ENCODE measurements at places on chromosomes 4 and X.

DNA sequence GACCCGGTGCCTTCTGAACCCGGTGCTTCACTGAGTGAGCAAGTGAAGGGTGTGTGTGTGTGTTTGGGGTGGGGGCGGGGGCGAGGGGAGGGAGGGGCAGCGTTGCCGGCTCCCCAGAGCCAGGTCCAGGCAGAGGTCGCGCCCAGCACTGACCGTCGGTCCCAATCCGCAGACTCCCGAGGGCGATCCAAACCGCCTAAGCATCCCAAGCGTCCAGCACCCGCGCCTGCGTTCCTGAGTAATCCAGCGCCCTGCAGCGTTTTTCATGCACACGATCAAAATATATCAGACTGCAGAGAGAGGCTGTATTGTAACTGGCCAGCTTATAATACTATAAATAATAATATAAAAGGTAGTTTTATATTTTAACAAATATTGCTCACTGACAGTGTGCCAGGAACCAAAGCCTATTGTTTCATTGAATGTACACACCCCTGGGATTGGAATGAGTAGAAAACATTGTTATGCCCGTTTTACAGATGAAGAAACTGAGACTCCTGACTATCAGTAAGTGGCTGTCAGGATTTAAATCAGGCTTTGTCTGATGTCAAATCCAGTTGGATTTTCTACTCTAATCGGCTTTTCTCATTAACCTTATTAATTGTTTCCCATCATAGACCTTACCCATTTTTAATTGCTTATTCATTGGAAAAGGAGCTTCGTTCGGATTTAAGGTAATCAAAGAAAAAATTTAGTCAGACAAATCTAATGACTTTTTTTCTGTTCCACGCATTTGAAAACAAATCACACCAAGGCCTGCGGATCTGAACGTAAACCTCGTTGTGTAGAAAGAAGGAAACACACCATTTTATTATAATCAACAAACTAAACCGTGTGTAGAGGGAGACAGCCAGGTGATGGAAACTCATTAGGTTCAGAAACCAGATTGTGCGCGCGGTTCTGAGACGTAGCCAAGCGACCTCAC, 4.0 kb upstream of the NKX3-2 start:
- no peak for DNase-seq

DNA sequence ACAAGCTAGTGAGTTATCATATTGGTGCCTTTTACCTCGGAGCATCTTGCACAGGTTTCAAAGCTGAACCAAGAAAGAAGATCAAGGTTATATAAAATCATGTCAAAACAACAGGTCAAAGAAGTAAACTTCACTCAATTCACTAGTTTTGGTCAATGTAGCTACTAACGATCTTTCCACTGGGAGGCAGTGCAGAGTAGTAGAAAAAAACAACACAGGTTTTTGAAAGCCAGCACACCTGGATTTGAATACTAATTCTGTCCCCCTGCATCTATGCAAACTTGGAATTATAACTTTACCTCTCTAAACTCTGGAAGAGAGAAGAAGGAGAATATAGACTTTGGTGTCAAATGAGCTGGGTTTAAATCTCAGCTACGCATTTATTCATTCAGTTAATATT, 266.1 kb downstream of the GRIA3 start:
- no peak for DNase-seq

DNA sequence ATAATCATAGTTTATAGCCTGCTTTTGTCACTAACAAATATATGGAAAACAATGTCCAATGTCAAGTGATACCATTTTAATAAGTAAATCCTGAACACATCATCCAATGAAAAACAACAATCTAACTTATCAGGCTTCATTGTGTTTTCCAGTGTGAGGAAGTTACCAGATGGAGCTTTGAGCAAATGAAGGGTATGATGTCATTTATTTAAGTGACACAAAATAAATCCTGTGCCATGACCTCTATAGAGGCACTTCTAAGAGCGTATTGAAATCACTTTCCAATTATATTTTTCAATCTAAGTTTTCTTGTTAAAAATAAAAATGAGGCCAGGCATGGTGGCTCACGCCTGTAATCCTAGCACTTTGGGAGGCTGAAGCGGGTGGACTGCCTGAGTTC, 48.2 kb upstream of the NMU start:
- no peak for DNase-seq

DNA sequence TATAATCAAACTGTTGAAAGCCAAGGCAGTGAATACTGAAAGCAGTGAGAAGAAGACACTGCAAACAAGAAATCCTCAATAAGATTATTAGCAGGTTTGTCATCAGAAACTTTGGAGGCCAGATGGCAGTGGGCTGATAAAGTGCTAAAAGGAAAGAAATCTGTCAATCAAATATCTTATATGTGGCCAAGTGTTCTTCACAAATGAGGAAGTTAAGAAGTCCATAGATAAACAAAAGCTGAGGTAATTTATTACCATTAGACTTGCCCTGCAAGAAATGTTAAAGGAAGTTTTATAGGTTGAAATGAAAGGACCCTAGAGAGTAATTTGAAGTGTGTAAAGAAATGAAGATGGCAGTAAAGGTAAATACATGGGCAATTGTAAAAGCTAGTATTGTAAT, 586.6 kb downstream of the RAPGEF2 start:
- DNase-seq, result no peak

DNA sequence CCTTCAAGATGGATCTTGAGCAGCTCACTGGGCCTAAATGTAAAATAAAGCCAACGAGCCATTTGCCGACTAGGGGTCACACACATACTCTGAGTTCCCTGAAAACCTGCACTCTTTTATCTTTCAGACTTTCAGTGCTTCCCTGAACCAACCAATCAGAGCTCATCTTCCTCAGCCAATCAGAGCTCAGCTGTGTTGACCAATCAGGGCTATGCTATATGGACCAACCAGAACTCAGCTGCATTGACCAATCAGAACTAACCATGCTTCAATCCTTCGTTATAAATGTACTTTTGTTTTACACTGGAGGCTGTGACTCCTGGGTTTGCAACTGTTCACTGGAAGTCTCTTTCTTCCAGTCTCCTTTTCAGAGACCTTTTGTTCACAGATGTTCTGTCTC, 19.3 kb downstream of the SLC25A53 start:
- DNase-seq, result no peak

DNA sequence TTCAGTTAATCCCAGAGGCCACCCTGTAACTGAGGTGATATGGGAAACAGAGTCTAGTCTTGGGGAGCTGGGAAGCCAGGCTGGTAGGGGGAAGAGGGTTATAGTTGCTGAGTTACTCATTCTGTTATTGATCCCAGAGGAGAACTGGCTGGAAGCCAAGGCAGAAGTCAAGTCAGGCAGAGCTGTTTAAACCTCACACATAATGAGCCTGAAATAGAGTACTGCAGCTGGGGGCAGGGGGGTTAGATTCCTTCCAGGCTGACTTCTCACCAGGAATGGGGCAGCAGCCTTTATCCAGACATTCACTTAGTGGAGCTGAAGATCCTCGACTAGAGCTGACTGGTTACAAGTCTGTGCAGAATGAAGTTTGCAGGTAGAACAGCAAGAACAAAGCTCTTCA, 144.9 kb downstream of the C4orf33 start:
- DNase-seq, result no peak

- DNase-seq, result no peak
Observed at GRCh38 chr4:41154814-41155177, 59.5 kb downstream of the APBB2 start.

GRCh38 chr4:91373546-91373945, 930.2 kb upstream of the GRID2 start:
- DNase-seq, result no peak

- DNase-seq, result no peak
Observed at GRCh38 chr4:152678841-152679240, 956 bp downstream of the TMEM154 start.

DNA sequence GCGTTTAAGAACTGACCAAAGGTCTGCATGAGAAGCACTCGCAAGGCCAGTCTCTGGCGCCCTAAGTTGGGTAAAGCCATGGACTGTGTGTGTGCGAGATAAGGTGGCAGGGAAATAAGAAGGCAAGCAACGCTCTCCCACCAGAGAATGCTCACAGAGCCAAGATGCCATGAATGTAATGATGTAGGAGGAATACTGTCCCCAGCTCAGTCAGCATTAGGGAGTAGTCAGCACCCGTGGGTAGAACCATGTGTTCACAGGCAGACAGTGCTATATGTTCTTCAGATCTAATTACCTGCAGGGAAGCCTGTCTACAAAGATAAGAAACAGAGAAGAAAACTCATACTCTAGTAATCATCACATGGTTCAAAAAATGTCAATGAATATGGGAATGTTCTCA, 68.8 kb downstream of the SEC24D start:
- no peak for DNase-seq

GRCh38 chrX:41603596-41603995, 85.2 kb upstream of the GPR34 start:
- no peak for DNase-seq

GRCh38 chr4:8044699-8045098, 105.0 kb upstream of the AFAP1 start:
- DNase-seq, result no peak

- peak; percentile 36 for DNase-seq
Observed at GRCh38 chr4:122826553-122827257, at the start of gene FGF2. TSS of gene FGF2 (plus strand) at chr4:122826831. CDS start at chr4:122827175, 344 bp downstream.

GRCh38 chrX:80512924-80513323, 92.7 kb downstream of the TENT5D start:
- no peak for DNase-seq

DNA sequence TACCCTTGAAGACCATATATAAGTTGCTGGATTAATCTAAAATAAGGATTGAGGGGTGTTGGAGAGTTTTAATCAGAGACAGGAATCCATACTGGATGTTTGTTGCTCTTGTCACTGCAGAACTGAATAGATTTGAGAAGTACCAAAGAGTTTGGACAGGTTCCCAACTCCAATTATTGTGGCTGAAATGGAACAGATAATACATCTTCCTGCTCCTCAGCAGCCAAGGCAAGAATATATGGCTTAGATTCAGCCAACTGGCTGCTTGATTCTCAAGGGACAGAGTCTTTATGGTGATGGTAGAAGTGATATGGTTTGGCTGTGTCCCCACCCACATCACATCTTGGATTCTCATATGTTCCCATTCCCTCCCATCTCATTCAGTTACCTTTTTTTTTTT, 97.0 kb upstream of the PDHA2 start:
- DNase-seq, result no peak

- no peak for DNase-seq
Observed at GRCh38 chr4:7924570-7924969, 15.1 kb downstream of the AFAP1 start.

- DNase-seq, result no peak
Observed at GRCh38 chr4:169999923-170000322, 26.3 kb downstream of the MFAP3L start.

DNA sequence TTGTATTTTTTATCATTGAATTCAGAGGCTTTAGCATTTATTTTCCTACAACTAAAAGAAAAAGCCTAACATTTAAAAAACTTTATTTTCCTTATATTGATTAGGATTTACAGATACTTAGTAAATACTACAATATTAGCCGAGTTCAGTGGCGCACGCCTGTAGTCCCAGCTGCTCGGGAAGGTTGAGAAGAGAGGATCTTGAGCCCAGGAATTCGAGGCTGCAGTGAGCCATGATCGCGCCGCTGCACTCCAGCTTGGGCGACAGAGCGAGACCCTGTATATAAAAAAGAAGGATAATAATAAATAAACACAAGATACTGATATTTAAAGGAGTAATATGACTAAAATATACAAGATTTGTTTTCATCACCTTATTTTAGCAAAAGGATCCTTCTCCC, 681 bp upstream of the UPF3B start:
- no peak for DNase-seq

DNA sequence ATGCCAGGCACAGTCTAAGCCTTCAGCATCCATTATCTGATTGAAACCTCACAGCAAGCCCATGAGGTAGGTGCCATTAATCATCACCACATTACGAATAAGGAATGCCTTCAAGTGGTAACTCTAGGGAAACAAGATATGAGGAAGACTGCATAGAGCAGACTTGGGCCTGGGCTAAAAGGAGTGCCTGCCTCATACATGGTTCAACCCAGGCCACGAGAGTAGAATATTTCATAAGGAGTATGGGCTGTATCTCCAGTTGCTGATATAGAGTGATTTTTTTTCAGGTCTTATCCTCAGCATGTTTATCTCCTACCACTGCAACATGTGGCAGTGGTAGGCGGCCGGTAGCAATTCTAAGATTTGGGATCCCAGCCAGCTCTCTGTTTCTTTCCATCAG, 51.7 kb downstream of the ATP11C start:
- DNase-seq, result no peak

DNA sequence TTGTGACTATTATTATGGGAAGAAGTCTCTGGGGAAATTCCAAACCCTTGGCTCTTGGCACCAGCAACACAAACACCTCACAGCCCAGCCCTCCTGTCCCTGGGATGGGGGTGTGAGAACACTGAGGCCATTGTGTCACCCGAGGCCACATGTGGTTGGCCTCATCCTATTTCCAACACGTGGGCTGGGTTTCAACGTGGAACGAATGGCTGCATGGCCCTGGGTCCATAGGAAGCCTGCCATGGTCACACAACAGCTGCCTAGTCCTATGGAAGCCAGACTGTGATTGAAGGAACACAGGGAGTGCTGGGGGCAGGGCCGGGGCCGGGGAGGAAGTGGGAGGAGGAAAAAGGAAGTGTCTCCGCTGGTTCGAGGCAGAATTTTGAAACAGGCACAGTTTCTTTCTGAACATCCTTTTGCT, 10.0 kb downstream of the CLCN4 start:
- DNase-seq, result no peak

GRCh38 chr4:108160741-108161352, 7.9 kb downstream of the LEF1 start:
- no peak for DNase-seq

DNA sequence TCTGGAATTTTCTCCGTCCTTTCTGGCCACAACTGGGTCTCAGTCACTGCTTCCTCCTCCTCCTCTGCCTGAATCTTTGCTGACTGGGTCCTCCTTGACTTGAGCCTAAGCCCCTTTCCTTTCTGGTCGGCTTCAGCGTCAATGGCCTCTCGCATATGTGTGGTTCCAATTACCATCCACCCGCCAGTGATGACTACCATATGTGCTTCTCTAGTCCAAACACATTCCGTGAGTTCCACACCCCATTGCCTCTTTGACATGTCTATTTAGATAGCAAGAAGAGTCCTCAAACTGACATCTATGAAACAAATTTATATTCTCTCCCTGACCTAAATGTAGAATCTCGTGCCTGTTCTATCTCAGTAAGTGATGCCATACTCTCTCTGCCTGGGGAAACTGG, 19.8 kb downstream of the MXRA5 start:
- DNase-seq, result no peak

DNA sequence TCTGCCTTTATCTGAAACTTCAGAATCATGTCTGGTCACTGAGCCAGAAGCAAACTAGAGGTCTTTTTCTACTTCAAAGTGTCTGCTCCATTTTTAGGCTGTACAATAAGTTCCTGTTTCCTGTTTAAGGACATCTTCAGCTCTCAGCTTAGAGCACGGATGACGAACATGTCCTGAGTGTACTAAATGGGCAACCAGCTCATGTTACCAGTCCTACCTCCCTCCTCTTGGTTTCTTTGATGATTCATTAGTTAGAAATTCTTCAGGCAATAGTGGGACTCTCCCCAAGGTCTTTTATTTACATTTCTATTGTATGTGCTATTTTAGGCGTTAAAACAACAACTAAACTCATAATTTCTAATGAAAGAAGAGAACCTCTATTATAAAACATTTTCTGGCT, 58.0 kb downstream of the ENPEP start:
- no peak for DNase-seq

GRCh38 chr4:13903901-13904300, 276.4 kb upstream of the BOD1L1 start:
- DNase-seq, result no peak

- DNase-seq, result no peak
Observed at GRCh38 chr4:1191621-1192020, 19.2 kb upstream of the SPON2 start.

- DNase-seq, result no peak
Observed at GRCh38 chr4:37795581-37796195, 30.8 kb upstream of the PGM2 start.

Measured in GM19239 (cell line).